ENCODE measurements at places on chromosomes 5 and 9. TPM values are rescaled to one million over a fixed set of nuclear protein-coding genes. Genes with fewer than 3 reads are reported as not detected.

DNA sequence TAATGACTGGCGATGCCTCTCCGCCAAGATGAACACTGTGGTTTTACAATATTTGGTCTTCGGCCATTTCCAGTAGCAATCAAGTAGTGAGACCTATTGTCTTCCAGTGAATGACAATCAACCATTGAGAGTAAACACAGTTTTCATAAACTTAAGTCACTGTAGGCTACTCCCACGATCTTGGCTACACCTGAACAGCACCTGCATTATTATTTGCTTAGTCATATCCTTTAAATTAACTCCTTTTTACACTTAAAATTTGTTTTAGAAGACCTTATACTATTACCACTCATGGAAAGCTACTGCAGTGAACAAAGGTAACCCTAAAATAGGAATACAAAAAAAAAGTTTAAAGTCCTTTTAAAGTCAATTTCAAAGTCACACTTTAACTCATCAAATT, 58.2 kb downstream of the ZNF354C start:
- no peak for ATAC-seq

GRCh38 chr9:34097865-34098264, 28.6 kb downstream of the DCAF12 start:
- no peak for ATAC-seq

The CCNI2 gene
- not detected for total RNA-seq

The RMI1 gene
- total RNA-seq, result 4.2 TPM

- no peak for ATAC-seq
Measured at GRCh38 chr5:179816401-179816795, 4.3 kb upstream of the SQSTM1 start.

DNA sequence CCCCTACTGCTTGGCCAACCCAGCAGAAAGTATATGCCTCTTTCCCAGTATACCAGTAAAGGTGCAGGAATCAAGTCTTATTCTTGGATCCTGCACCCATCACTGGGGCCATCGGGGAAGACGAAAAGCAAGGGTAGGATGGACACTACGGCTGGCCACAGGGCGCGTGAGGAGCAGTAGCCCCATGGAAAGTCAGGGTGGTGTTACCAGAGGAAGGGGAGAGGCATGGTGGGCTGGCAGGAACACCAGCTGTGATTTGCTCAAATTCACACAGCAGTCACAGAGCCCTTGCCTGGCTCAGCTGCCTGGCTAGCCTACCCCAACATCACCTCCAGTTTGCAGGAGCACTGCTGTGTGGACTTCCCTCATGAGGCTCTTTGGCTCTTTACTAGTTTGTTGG, 34.5 kb upstream of the SAP30L start:
- no peak for ATAC-seq

The BTNL8 gene
- total RNA-seq, result 0.81 TPM

- no peak for ATAC-seq
Measured at GRCh38 chr5:133251296-133252132, 199.7 kb downstream of the HSPA4 start.

GRCh38 chr9:134040781-134041648, 15.7 kb downstream of the BRD3OS start:
- ATAC-seq, result peak; percentile 34

- no peak for ATAC-seq
Measured at GRCh38 chr5:137078171-137078665, 420.9 kb downstream of the SPOCK1 start.

GRCh38 chr5:7644723-7645122, 206.2 kb downstream of the CFAP90 start:
- no peak for ATAC-seq

GRCh38 chr5:139667001-139667729, 19.0 kb downstream of the CXXC5 start:
- no peak for ATAC-seq

GRCh38 chr5:50435168-50435567, 5.9 kb downstream of the EMB start:
- no peak for ATAC-seq

The GARIN3 gene
- total RNA-seq, result not detected

DNA sequence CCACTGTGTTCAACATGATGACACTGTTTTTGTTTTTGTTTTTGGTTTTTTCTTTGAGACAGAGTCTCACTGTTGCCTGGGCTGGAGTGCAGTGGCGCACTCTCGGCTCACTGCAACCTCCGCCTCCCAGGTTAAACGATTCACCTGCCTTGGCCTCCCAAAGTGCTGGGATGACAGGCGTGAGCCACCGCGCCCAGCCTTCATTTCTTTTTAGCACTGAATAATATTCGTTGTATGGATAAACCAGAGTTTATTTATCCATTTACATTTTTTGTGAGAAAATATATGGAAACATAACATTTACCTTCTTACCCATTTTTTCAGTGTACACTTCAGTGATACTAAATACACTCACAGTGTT, 4.2 kb downstream of the CARD19 start:
- ATAC-seq, result no peak

The SLC34A1 gene
- total RNA-seq, result 0.12 TPM

DNA sequence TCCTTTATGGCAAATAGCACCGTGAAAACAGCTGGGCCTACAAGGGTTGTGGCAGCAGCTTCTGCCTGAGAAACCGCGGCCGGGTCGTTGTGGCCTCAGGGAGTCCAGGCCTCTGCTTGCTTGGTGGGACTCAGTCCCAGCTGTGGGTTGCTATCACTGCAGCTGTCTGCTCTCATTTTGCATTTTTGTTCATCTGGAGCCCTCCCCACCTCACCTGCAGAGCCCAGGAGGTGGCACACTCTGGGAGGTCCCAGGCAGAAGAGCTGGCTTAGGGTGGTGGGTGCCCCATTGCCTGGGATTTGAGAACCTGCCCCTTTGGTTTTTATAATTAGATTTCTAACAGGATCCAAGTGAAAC, 138.4 kb downstream of the GADD45G start:
- ATAC-seq, result no peak

The TOPORS gene
- 26.5 TPM for total RNA-seq

The FOXD4L4 gene
- total RNA-seq, result not detected

DNA sequence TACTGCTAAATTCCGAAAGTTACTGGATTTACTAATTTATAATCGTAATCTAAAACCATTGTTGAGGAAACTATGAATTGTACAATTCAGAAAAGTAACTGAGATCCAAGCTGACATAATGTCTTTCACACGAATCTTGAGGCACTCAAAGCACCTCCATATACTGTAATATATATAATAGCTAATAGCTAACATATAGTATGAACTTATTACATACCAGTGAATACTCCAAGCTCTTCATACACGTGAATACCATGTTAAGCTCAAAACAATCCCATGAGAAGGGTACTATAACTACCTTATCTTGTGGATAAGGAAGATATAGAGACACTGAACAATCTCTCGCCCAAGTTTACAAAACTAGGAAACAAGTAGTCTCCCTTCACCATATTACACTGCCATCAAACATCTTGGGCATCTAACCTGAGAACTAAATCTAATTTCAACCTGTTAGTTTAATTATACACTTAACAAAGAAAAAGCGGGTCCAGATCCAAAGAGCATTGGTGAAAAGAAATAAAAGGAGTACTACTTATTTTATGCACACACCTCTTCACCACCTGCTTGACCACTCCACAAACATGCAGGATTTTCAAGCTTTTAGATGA, 1.0 kb downstream of the NUDCD2 start:
- ATAC-seq, result no peak

The SHOC1 gene
- total RNA-seq, result not detected

GRCh38 chr5:169765176-169765996, 128.3 kb downstream of the DOCK2 start:
- ATAC-seq, result no peak

- ATAC-seq, result peak; percentile 37
Measured at GRCh38 chr9:37943345-37944265, 39.7 kb upstream of the SLC25A51 start.

DNA sequence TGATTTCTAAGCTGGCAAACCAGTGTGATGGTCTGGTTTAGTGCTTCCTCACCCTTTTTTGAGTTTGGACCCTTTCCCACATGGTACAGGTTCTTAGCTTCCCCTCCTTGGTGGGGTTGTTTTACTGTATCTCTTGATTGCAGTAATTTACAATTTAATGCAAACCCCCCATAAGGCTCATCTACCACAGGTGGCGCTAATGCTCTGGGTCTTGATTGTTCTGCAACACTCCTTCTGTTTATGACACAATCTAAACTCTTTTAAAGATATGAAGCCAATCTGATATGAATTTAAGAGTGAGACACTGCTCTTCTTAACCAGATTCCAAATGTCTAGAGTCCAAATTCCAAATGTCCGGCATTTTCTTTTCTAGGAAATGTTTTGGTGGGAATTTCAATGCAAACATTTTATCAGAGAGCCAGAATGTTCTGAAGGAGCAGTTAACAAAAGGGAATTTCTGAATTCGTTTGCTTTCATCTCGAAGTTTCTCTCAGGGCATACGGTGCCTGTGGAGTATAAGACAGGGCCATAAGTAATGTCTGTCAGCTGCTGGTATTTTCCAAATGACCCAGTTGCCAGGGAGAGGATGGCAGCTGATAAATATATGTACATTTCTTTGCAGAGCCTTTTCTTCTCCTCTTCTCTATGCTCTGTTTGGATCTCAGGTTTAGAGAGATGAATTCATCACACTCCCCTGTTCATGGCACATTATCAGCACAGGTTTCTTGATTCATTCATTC, 246.8 kb downstream of the ARHGAP26 start:
- no peak for ATAC-seq

DNA sequence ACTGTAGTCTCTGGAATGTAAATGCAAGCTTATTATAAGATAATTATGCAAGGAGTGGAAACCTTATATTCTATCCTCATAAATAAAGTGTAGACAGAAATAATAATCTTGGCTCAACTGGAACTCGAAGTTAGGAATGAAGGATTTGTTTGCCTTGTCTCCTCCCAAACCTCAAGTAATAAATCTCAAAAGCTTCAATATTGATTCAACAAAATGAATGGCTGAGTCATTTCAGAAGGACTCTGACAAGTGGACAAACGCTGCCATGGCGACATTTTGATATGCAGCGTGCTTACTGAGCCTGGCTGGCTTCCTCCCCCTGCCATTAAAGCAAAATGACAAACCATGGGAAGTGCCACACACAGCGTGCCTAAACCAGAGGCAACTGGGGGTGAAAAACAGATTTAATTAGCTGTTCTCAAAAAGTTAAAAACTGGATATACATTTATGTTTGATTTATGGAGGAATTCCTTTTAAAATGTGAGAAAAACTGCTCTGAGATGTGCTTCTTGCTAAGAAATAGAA, 10.5 kb upstream of the ADGRV1 start:
- ATAC-seq, result no peak

DNA sequence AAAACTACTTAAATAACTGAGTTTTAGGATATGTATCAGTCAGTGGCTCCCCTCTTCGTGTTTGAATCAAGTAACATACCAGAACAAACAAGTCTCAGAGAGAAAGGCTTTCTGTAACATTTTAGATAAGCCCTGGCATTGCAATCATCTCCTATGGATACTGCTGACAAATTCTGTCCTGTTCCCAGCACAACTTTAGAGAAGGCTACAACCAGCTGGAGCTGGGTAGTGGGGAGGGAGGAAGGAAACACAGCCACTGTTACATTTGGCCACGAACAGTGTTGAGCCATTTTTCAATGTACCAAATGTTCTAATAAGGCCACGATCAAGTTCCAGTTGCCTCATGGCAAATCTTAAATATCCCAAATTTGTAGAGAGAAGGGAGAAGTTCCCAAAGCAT, 511.8 kb upstream of the WWC1 start:
- no peak for ATAC-seq

The RNF208 gene
- 5.3 TPM for total RNA-seq

DNA sequence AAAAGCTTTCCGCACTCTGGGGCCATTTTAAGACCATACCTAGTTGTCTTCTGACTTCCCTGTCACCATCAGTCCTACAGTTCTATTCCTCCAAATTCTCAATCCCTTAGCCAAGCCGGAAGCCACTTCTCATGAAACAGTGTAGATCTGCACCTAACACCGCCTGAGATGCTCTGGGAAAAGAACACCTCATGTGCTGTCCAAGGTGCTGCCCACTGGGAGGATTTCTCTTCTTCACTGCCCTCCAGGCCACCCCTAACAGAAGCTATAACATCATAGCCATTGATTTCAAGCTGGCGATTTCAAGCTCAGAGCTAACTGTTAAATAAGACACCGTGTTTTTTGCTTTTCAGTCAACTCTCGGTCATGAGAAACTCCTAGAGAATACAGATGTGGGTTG, 559.3 kb downstream of the CCDC171 start:
- no peak for ATAC-seq

- no peak for ATAC-seq
Measured at GRCh38 chr5:171641891-171642290, 143.7 kb upstream of the SMIM23 start.

The CENPH gene
- total RNA-seq, result 0.81 TPM

GRCh38 chr5:61333321-61333953, 1.4 kb downstream of the ZSWIM6 start:
- ATAC-seq, result no peak

DNA sequence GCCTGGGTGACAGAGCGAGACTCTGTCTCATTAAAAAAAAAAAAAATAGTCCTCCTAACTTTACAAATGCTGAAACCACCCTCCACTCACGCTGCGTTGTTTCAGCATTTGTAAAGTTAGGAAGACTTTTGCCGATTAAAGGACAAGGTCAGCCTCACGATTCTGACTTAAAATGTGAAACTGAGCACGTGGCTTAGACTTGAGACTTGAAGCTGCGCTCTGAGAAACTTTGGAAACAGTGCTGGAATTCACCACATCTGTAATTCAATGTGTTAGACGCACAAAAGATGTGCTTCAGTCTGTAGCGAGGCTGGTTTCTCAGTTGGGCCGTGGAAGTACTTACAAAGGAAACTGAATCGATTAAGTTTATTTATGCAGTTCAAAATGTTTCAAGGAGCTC, 25.0 kb upstream of the LAMC3 start:
- no peak for ATAC-seq

- ATAC-seq, result peak; percentile 28
Measured at GRCh38 chr9:80231318-80232236, 659.8 kb downstream of the TLE4 start.

The PLAC8L1 gene
- total RNA-seq, result not detected

DNA sequence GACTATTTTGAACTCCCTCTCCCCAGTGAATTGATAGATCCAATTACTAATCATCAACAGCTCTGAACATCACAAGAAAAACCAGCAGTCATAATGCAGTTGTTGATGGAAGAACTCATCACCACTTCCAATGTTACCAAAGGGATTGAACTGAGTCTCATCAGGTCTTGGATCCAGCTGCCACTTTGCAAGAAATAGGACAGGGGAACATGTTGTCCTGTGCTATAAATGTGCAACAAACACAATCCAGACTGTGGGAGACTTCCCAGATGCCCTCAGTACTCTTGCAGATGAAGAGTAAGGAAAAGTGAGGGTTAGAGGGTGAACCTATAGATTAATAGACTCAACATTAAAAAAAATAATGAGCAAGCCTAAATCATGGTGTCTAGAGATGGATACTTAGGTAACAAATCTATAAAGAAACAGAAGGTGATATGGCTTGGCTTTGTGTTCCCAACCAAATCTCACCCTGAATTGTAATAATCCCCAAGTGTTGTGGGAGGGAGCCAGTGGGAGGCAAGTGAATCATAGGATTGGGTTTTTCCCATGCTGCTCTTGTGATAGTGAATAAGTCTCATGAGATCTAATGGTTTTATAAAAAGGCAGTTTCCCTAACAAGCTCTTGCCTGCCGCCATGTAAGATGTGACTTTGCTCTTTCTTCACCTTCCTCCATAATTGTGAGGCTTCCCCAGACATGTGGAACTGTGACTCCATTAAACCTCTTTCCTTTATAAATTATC, 63.4 kb upstream of the PAPPA start:
- no peak for ATAC-seq

Data from gastroesophageal sphincter (tissue), 4 donors.